ENCODE measurements at places on chromosomes 1 and 21.

DNA sequence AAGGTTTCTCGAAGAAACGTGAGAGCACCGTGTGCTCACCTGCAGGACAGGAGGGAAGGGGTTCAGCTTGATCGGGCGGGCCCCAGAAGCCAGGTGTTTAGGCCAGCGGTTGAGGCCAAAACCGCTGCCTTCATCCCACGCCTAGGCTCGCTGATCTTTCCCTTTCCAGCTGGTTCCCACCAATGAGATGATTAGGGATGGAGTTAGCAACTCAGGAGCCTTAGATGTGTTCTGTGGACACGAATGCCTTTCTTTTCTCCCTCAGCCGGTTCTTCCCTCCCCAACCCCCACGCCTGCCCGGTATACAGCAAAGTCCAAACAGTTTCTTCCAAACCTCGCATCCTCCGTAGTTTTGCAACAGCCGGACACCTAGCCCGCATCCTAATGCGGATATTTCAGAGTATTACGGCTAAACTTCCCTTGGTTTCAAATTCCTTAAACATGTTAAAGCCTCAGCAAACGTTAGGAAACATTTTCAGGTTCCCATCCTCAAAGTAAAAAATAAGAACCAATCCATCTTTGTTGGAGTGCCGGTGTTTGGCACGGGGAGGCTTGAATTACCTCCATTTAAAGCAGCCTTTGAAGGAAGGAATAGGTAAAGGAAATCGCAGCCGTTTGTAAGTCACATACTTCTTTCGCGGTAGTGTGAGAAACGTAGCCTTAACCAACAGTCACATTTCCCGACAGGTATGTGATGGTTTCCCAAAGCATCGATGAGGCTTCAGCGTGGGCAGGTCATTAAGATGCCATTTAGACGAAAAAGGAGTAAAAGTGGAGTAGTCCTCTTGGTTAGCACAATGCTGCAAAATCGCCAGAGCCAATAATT, 1.1 kb downstream of the LRRC8C start:
- DNase-seq, result no peak

DNA sequence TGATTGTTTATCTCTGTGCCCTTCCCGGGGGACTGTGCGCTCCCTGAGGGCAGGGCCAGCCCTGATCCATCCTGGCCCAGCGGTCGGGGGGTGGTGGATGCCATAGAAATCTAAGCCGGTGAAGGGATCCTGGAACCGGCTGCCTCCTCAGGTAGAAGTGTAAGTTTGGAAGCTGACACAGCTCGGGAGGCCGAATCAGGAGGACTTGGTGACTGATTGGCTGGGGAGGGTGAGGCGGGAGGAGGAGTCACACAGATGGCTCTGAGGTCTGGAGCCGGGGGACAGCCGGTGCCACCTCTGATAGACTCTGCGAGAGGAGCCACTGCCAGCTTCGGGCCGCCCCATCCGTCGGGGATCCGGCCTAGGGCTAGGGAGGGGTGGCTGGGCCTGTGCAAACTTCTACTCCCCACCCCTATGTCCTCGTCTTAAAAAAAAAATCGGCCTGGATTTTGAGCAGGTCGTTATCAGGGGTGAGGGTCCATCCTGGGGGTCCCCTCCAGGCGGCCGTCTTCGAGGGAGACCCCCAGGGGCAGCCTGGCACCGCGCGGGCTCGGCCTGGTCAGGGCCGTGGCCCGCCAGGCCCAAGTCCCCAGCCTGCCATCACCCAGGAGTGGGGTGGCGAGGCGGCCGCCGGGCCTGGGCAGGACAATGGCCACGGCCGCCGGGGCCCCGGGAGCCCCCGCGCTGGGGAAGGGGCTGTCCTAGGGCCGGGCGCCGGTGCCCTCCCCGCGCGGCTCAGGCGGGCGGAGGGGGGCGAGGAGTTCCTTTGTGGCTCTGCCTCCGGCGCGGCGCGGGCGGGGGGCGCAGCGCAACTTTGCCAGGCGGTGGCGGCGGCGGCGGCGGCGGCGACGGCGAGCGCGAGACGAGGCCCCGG, 708 bp upstream of the ZNF362 start:
- DNase-seq, result peak; percentile 64

DNA sequence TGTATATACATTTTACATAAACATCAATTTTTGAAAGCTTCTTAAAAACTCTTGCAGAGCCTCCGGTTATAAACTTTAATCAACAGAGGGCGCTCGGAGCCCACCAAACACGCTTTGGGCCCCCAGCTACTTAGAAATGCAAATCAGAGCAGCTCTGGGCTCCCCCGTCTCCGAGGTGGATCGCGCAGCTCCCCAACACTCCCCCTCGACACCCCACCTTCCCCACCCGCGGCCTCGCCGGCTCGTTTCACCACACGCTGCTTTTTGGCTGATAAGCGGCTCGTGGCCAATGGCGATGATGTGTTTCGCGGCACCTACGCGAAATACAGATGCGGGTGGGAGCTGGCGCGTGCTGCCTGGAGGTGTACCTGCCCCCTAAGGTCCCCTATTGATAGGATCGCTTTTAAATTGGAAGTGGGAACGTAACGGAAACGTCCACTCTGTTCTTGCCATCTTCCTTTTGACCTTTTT, 1.7 kb upstream of the KIF26B start:
- DNase-seq, result peak; percentile 87

DNA sequence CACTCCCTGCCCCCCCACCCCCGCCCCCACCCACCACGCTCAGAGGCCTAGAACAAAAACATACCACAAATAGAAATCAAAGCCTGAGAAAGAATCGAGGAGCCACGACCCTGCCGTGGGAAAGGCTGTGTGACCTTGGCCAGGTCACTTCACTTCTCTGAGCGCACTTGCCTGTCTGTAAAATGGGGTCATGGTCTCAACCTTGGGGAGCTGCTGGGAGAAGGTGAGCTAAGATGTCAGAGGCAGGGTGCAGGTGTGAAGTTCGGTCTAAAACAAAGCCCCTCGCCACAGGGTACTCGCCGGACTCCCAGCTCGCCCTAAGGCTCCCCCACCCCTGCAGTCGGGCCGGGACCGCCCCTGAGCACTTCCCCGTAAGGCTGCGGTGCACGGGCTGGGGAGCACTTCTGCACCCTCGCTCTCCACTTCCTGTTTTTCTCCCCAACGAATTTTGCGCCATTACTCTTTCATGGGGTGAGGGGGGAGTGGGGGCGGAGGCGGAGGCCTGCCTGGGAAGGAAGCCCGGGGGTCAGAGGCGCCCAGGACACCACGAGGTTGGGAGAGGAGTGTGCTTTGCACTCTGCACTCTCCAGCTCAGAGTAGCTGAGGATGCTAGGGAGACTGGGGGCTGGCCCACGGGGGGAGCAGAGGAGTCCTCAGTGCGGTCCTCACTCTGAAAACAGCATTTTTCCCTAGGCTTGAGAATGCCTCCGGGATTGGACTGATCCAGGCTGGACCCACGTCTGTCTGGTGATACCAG, 21.9 kb upstream of the PIK3CD start:
- peak; percentile 90 for DNase-seq

GRCh38 chr1:201212461-201213055, 21.9 kb downstream of the IGFN1 start:
- no peak for DNase-seq

DNA sequence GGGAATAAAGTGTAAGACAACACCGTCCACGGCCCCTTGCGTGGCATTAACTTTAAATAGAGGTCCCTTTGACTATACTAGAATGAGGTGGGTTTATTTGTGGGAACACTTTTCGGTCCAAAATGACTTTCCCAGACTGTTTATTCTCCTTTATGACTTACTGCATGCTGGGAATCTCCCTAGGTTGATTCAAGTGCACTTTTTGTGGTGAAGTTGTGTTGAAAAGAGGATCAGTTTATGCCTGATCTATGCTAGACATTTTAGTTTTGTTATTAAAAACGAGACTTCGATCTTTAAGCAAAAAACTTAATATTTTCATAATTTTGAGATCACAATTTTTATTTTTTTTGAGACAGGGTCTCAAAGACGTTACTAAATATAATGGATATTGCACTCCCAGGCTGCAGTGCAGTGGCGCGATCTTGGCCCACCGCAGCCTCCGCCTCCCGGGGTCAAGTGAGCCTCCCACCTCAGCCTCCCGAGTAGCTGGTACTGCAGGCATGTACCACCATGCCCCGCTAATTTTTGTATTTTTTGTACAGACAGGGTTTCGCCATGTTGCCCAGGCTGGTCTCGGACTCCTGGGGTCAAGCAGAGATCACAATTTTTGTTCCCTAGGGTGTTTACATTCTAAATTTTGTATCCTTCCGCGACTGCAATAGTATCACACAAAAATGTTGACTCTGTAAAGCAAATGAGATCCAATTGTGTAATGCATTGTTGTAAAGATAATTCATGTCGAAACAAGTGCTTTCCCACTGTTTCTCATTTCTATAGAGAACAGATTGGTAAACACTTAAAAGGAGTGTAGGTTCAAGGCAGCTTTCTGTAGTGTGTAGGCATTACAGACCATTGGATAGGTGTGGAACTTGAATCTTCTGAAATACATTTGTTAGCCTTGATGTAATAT, 1.6 kb downstream of the CDC42 start:
- DNase-seq, result no peak

DNA sequence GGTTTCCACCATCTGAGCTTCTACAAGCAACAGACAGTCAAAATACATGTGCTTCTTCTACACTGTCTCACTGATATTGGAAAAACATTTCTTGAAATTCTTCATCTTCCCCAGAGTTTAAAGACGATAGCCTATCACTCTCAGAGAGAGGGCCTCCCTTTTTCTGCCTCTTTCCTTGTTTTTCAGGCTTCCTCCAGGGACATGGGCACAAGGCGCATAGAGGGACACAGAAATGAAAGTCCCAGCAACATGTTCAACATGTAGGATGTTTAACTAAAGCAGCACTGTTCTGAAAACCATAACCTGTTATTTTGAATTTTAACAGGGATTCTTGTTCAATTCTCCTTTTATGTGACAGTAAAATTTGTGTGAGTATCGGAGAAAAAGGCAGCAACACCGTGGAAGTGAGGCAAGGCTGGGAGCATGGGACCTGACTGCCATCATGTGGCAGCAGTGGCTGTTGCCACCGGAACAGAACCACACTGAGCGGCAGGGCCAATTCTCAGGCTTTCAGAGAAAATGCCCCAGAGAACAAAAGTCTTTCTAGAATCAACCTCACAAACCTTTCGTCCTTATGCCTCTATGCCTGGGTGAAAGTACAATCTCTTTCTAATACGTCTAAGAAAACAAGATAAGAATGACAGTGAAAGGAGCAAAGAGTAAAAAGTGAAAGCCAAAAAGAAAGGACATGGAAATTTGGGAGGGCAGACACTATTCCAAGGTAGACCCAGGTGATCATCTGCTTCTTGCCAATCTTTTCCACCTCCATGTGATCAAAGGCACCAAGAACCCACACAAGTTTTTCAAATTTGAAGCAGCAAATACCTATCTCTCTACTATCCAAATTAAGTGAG, 54.5 kb downstream of the PCNX2 start:
- DNase-seq, result peak; percentile 11

DNA sequence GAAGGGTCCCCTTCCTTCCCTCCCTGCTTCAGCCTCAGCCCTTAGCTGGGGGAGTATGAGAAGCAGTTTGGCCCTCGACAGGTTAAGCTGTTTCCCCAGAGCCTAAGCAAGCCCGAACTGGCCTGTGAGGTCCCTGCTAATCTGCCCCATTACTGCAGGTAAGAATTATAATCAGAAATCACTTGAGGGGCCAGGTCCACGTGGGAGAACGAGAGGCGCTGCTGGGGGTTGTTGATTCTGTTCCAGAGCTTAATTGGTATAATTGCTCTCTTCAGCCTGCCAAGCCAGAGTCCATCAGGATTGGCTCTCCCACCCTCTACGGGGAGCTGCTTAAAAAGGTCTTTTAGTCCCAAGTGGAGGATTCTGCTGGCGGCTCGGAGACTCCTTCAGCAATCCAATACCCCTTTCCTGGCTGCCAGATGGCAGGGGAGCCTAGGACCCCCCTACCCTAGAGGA, 70.8 kb downstream of the UBE2T start:
- DNase-seq, result no peak

GRCh38 chr1:39139723-39140360, 64.7 kb upstream of the MACF1 start:
- DNase-seq, result no peak

GRCh38 chr1:234924450-234925355, 203.9 kb downstream of the TOMM20 start:
- DNase-seq, result peak; percentile 30

GRCh38 chr1:179322557-179322956, 29.0 kb downstream of the SOAT1 start:
- no peak for DNase-seq

DNA sequence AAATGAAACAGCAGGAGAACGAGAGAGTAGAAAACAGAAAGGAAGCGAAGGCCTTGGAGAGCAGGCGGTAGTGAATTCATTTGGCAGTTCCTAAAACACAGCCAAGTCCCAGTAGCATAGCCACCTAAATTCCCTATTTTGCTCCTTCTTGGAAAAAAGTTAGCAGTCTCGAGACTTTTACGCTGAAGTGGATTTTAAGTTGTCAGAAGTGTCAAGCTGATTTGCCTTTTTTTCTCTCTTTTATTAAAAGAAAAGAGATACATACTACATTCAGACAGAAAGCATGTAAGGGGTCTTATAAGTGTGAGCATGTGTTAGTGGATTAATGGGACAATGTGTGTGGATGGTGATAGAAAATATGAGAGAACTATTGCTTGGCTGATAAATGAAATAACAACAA, 19.2 kb downstream of the NFIA start:
- no peak for DNase-seq

DNA sequence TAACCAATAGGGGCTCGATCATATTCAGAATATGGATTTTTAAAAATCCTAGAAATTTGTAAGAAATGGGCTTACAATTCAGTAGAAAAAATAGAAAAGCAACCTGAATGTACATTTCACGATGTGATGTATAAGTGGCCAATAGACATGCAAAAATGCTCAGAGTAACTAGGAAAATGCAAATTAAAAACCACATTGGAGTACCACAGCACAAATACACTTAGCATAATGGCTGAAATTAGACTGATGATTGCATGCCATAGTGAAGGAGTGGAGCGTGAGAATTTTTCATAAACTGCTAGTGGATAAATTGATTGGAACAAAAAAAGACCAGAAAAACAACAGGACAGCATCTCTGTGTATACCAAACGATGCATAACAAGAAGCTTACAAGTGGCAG, 102.3 kb downstream of the DYRK1A start:
- no peak for DNase-seq
